ENCODE measurements at places on chromosomes 12 and 14.

- DNase-seq: no peak
Observed at GRCh38 chr14:102138535-102138934, 1.2 kb upstream of the WDR20 start.

DNA sequence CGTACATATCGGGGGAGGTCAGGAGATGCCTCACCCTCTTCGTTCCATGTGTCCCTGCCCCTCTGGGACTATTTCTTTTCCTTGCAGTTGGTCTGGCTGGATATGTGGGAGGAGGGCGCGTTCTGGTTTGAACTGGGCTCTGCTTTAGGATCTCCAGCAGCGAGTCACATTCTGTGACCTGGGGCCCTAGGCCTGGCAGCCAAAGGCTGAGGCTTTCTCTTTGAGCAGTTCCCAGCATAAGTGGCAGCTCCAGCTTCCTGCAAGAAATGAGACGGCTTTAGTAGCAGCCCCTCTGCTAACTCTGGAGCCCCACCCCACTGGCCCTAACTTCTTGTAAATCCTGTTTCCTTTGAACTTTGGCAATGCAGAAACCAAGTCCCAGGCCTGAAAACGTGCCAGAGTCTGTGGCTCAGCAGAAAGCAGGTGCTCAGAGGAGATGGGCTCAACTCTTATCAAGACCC lies 274.8 kb downstream of the DPF3 start:
- no peak for DNase-seq

- no peak for DNase-seq
Observed at GRCh38 chr14:51684760-51685159, 33.0 kb downstream of the FRMD6 start.

GRCh38 chr12:91994208-91994797 lies 151.3 kb downstream of the BTG1 start:
- no peak for DNase-seq

- no peak for DNase-seq
Observed at GRCh38 chr14:104821971-104822608, 21.2 kb downstream of the ZBTB42 start.

DNA sequence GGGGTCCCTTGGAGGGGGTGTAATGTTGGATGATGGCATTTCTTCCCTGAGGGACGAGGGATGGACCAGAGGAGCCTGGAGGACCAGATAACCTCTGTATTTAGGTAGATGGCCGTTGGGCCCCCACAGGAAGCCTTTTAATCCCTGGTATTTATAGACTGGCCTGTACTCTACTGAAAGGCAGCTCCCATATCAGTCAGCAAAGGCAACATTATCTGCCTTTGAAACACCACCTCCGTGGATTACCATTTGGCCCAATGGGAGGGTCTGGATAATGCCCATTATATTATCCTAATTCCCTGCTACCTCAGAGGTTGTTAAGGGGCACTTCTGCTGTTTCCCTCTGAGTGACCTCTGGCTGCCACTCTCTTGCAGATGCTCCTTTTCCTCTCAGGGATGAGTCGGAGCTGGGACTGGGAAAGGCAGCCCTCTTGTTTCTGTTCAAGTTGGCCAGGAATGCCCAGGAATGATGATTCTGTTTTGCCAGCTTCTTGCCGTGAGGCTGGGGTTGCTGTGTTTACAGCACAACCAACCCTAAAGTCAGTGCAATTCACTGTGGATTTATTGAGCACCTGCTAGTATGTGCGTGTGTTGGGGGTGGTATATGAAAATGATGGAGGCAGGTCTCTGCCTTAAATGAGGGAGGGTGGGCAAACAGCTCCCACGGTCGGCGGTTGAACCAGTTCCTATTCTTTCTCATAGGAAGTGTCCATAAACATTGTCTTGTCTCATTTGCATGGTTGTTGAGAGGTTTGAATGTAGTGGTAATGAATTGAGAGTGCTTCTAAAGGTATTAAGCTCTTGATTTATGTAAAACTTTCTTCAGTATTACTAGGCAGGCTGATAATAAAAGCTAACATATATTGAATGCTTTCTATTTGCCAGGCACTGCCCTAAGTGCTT lies 18.1 kb downstream of the SUSD6 start:
- DNase-seq: no peak

DNA sequence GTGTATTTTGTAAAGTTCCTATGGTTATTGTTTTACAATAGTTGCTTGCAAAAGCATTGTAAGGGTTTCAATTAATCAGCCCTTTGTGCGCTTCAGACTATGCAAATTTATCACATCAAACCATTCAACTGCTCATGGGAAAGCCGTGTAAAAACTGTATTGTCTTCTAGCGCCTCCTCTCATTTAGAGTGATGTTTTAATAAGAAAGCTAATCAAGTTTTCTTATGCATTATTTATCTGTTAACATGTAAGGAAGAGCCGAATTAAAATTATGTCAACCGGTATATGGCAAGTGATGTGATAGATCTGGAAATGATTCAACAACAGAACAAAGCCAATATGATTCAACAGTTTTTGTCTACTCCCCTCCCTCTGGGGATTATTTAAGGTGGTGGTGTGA lies 92.5 kb upstream of the RFX4 start:
- DNase-seq: no peak

DNA sequence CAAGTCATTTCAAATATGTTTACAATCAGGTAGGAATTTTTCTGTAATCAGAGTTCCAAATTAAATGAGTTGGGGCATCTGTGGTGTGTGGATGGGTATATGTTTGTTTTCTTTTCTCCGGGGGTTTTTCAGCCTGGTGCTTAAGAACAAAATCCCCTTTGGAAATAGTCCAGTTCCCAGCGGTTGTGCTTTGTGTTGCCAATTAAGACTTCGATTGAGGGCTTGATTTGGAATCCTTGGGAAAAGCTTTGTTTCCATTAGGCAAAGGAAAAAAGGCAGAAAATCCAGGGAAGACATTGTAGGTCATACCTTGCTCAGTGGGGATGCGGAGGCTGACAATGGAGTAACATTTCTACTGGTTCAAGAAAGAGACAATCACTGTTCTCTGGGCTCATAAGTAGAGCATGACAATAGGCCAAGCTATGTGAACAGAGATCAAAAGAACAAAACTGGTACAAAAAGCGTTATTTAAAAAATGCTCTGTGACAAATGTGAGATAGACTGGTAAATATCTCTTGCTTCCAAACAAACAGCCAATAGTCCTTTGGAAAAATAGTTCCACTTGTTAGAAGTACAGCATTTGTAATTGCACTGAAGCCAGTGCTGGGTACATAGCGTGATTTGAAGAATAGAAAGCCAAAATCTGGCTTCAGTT lies 79.7 kb downstream of the EML1 start:
- DNase-seq: no peak

GRCh38 chr12:15355766-15356165 lies 33.5 kb downstream of the PTPRO start:
- no peak for DNase-seq

DNA sequence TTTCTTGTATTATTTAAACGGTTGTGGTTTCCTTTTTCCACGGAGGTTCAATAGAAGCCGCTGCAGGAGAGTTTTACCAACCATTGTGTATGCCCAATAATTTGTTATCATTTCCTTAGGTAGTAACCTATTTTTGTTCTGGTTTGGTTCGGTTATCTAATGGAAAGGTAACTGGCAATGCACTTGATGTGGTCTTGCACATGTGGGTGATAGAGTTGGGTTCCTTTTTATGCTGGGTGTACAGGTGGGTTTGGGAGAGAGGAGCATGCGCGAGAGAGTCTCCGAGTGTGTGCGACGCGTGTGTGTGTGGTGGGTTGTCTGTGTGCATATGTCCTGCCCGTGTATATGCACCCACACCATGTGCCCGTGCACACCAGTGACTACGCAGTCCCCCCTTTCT lies 102.7 kb upstream of the FKBP4 start:
- DNase-seq: no peak

GRCh38 chr14:75059642-75060041 lies 4.2 kb downstream of the ACYP1 start:
- DNase-seq: no peak

DNA sequence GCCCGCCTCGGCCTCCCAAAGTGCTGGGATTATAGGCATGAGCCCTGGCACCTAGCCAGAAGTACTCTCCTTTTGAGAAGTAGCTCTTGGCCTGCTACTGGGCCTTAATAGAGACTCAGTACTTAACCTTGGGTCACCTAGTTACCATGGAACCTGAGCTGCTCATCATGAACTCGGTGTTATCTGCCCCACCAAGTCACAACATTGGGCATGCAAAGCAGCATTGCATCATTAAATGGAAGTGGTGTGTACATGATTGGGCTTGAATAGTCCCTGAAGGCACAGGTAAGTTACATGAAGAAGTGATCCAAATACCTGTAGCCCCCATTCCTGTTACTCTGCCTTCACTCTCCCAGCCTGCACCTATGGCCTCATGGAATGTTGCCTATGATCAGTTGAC lies 18.0 kb upstream of the ATF7 start:
- no peak for DNase-seq

- no peak for DNase-seq
Observed at GRCh38 chr12:25708661-25709060, 155.6 kb upstream of the LMNTD1 start.

DNA sequence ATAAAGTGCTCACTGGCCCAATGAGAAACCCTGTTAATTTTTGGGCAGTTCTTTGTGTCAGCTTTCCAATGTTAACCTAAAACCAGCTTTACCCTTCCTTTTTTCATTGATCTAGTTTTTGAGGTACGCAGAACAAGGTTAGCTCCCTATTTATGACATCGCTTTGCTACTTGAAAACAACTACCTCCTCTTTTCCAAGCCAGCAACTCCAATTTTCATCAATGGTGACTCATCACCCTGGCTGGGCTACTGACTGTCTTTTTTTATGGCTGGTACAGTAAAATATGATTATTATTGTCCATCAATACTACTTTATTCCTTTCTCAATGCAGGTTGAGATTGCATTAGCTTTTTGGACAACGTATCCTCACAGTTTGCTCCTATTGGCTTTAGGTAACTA lies 22.5 kb upstream of the AKAP6 start:
- DNase-seq: no peak

GRCh38 chr12:128820723-128821432 lies 2.9 kb downstream of the SLC15A4 start:
- DNase-seq: no peak

- DNase-seq: no peak
Observed at GRCh38 chr14:52400846-52401245, 86.7 kb downstream of the PTGER2 start.

DNA sequence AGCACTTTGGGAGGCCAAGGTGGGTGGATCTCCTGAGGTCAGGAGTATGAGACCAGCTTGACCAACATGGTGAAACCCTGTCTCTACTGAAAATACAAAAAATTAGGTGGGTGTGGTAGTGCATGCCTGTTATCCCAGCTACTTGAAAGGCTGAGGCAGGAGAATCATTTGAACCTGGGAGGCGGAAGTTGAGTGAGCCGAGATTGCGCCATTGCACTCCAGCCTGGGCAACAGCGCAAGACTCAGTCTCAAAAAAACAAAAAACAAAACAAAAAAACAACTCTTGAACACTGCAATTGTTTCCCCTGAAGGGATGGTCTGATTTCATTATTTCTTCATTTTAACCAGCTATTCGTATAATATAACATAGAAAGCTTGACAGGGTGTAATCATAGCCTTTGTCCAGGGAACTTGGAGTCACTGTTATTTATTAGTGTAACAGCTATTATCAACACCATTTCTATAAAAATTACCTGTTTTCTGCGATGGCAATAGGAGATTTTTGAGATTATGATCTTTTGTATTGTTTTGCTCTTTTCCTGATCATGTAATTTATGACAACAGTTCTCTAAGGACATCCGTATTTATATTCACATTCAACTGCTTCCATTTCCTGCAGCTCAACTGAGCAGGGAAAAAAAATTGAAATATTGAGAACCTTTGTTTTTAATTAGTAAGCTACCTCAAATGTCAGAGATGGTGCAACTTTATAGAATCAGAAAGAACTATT lies 94.7 kb downstream of the DIP2B start:
- no peak for DNase-seq

DNA sequence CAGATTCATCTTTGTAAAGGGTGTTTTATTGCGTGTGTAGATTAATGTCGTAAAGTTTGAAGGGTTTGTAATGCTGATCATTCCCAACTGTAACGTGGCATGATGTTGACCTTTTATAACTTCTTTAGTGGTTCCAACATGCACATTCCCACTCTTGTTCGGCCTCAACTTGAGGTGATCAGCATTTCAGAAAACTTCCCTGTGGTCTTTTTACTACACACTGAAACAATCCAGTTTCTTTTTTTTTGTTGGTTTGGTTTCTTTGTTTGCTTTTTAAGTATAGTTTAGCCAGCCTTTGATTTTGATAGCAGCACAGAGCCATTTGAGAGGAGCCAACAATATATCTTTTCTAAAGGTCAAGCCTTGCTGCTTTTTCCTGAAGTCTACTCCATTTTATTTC lies 22.8 kb downstream of the UTP20 start:
- DNase-seq: no peak

DNA sequence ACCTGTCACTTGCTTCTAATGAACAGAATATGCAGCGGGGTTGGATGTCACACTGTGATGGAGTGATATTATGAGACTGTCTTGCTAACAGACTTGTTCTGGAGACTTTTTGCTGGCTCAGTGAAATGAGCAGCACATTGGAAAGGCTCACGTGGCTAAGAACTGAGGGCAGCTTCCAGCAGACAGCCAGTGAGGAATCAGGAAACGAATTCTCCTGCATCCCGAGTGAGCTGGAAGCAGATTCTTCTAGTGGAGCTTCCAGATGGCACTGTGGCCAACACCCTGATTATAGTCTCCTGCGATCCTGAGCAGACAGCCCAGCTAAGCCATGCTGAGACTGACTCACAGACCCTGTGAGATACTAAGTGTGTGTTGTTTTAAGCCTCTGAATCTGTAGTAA lies 16.1 kb upstream of the TSPAN9 start:
- DNase-seq: no peak

- no peak for DNase-seq
Observed at GRCh38 chr12:110183386-110183785, 59.2 kb downstream of the IFT81 start.

GRCh38 chr12:23221066-23221465 lies 596.1 kb downstream of the ETNK1 start:
- no peak for DNase-seq

DNA sequence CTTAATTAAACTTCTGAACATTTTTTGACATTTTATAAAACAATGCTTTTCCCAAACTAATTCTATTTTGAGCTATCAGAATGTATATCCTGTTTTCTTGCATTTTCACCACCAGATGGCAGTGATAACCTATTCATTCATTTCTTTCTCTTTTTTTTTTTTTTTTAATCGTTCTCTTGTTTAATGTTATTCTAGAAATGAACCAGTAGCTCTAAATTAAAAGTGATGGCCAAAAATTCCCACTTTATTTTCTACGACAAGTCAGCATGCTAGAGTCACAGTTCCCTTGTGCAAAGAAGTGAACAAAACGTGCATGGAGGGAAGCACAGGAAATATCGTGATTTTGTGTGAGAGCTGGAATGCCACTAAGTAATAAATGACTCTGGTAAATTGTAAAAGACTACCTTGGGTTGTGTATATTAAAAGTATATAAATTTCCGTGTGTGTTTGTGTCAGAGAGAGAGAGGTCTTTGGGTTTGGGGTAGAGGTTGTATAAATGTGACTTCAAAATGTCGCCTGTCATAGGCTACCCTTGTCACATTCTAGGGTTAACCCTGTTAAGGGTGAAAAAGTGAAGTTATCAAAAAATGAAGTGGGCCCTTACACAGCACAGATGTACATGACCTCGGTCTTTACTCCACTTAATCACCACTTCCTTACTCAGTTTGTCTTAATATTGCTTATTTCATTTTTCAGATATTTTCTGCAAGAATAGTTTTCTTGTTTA lies 40.4 kb upstream of the LDHB start:
- DNase-seq: no peak
